Activated CD8-positive, alpha-beta T cell treated with anti-CD3 and anti-CD28 coated beads, Interleukin-2, amount 10 ng/mL, durations not matched to agents 7 days and 5 days (primary cell): ENCODE measurements at places on chromosomes 7 and 10.

GRCh38 chr7:70779321-70779720 is 352.6 kb upstream of the GALNT17 start:
- peaks cover 16% of the 10 kb centered on the region for H3K36me3 ChIP-seq
- H3K27me3 ChIP-seq: no peaks in the 10 kb centered on the region
- no peak for DNase-seq
- no peak overlapping the region for H3K4me3 ChIP-seq

DNA sequence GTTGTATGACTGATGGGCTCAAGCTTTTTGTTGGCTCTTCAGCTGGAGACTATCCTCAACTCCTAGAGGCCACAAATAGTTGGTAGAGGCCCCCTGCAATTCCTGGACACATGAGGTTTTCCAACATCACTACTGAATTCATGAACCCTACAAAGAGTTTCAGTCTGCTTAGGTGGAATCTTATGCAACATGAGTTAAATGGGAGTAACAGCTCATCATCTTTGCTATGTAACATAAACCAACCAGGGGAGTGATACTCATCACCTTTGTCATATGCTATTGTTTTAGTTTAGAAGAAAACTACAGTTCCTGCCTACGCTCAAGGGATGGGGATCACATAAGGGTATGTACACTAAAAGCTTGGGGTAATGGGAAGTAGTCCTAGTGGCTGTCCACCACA is 729.4 kb downstream of the SORCS1 start:
- DNase-seq: no peak
- H3K4me3 ChIP-seq: no peak overlapping the region
- H3K36me3 ChIP-seq: no peaks in the 10 kb centered on the region
- H3K4me1 ChIP-seq: no peaks in the 10 kb centered on the region

GRCh38 chr10:125624800-125625199 is 58.2 kb downstream of the TEX36 start:
- no peak overlapping the region for H3K4me3 ChIP-seq
- no peak for DNase-seq
- no peaks in the 10 kb centered on the region for H3K4me1 ChIP-seq
- H3K27ac ChIP-seq: no peak overlapping the region
- H3K36me3 ChIP-seq: no peaks in the 10 kb centered on the region

GRCh38 chr10:70891627-70892026 is 3.3 kb upstream of the PCBD1 start:
- H3K4me3 ChIP-seq: no peak overlapping the region
- H3K4me1 ChIP-seq: peaks cover 23% of the 10 kb centered on the region
- no peak overlapping the region for H3K27ac ChIP-seq
- H3K36me3 ChIP-seq: no peaks in the 10 kb centered on the region

DNA sequence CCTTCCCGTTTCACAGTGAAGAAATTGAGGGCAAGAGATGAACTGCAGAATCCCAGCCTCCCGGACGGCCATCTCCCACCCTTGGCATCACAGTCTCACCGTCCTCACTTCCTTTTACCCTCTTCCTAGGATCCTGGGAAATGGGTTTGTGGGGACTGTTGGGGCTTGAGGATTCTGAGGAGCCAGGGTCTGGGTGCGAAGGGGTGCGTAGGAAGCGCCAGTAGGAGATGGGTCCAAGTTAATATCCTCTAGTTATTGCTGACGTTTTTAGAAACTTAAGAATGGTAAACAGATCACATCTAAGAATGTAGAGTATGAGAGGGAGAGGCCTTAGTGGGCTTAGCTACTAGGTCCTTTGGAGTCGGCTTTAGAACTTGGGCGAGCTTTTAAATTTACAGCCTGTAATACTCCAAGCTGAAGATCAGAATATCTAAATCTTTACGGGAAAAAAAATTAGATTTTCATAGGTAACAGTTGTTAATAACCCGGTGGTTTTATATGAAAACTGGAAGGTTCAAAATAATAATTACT is 696 bp downstream of the MALSU1 start:
- peaks cover 36% of the 10 kb centered on the region for H3K36me3 ChIP-seq
- no peaks in the 10 kb centered on the region for H3K27me3 ChIP-seq
- peak overlapping the region; percentile 89 for H3K27ac ChIP-seq
- no peak for DNase-seq
- peaks cover 42% of the 10 kb centered on the region for H3K4me1 ChIP-seq
- H3K4me3 ChIP-seq: peak overlapping the region; percentile 84

DNA sequence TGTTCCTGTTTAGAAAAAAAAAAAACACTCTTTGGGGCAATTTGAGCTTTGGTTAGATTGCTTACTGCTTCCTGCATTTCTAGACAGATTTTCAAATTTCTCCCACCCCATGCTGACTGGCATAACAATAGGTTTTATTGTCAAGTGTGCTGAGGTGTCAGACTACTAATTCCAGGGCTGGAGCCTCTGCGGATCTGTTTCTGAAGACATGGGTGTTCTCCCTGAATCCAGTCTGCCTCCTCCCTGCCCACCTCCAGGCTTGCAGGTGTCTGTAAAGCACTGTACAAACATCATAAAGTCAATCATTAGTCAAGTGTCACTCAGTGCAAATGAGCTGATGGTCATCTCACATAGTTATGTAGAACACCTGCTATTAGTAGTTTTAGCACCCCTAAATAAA is 292.4 kb downstream of the GATA3 start:
- no peak overlapping the region for H3K27ac ChIP-seq
- H3K27me3 ChIP-seq: no peaks in the 10 kb centered on the region
- no peak for DNase-seq
- H3K4me1 ChIP-seq: no peaks in the 10 kb centered on the region
- peaks cover 4% of the 10 kb centered on the region for H3K36me3 ChIP-seq

- no peak overlapping the region for H3K27ac ChIP-seq
- peaks cover 4% of the 10 kb centered on the region for H3K36me3 ChIP-seq
- peaks cover 6% of the 10 kb centered on the region for H3K4me1 ChIP-seq
- no peak overlapping the region for H3K4me3 ChIP-seq
- no peaks in the 10 kb centered on the region for H3K27me3 ChIP-seq
Measured at GRCh38 chr7:2276107-2276506, 34.1 kb downstream of the NUDT1 start.

GRCh38 chr10:117226813-117227451 is 14.0 kb upstream of the SLC18A2 start:
- peaks cover 18% of the 10 kb centered on the region for H3K27me3 ChIP-seq
- no peak overlapping the region for H3K4me3 ChIP-seq
- no peaks in the 10 kb centered on the region for H3K36me3 ChIP-seq
- no peak for DNase-seq
- H3K4me1 ChIP-seq: no peaks in the 10 kb centered on the region

GRCh38 chr10:120555436-120555835 is 98.4 kb downstream of the PLPP4 start:
- no peak for DNase-seq
- H3K4me3 ChIP-seq: no peak overlapping the region

GRCh38 chr7:101749891-101750290 is 67.5 kb upstream of the CUX1 start:
- H3K4me1 ChIP-seq: peaks cover 30% of the 10 kb centered on the region
- H3K27me3 ChIP-seq: no peaks in the 10 kb centered on the region
- no peak for DNase-seq
